Endothelial cell (in vitro differentiated cells): ENCODE measurements at places on chromosomes 2 and 18.

- no peak for DNase-seq
Observed at GRCh38 chr18:26772691-26773090, 92.8 kb downstream of the AQP4 start.

GRCh38 chr2:237624565-237624964 is 2.8 kb upstream of the LRRFIP1 start:
- DNase-seq = no peak

DNA sequence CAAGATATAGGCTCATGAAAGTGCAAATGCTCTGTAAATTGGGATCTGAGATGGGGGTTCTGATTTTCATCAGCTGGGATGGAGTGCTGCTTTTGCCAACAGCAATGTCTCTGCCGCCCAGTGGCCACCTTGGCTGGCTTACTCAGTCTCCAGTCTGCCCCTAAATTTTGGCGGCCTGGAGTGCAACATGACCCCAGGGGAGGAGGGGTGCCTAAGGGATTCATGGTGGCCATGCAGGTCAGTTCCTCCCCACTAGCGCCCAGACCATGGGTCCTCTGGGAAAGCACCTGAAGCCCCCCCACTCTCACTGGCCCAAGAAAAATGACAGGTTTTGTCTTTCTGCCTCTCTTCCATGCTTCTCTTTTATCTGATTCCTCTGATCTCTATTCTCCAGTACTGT is 45.0 kb downstream of the SLC4A3 start:
- DNase-seq = no peak

DNA sequence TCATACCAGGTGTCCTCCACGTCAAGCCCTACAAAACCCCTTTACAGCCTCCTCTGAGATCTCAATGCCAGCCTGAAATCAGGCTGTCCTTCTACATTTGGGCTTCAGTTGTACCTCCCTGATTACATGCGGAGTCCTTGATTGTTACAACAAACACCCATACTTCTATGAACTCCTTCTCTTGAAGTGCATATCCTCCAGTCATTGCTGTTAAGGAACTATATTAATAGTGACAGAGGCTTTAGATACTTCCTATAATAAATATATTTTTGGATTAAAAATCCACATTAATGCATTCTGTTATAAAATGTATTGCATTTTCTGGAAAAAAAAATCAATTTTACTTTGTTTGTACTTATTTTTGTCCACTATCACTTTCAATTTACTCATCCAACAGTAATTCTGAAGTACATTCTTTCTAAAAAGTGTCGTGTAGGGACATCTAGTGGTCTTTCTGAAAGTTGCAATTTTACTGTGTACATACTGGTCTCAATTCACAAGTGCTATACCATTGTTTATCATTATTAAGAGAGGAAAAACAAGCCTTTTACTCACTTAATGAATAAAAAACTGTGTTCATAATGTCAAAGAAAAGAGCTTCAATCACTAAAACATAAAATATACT is 316.4 kb downstream of the DSEL start:
- DNase-seq = no peak

GRCh38 chr2:165796819-165797530 is 2.9 kb upstream of the GALNT3 start:
- DNase-seq = no peak

DNA sequence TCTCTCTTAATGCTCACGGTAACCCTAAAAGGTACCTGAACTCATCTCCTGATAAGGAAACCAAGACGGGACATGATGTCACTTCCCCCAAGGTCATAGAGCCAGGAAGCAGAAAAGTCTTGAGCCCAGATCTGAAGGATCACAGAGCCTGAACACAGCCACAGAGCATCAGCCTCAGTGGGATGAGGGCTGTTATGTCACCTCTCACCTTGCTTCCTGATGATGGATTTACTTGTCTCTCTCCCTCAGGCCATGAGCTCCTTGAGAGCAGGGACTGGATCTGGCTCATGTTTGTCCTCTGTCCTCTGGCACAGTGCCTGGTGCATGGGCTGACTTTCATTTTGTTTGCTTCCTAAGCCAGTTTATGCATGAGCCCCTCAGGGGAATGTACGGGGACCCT is 54.2 kb downstream of the SERTAD2 start:
- DNase-seq = no peak

DNA sequence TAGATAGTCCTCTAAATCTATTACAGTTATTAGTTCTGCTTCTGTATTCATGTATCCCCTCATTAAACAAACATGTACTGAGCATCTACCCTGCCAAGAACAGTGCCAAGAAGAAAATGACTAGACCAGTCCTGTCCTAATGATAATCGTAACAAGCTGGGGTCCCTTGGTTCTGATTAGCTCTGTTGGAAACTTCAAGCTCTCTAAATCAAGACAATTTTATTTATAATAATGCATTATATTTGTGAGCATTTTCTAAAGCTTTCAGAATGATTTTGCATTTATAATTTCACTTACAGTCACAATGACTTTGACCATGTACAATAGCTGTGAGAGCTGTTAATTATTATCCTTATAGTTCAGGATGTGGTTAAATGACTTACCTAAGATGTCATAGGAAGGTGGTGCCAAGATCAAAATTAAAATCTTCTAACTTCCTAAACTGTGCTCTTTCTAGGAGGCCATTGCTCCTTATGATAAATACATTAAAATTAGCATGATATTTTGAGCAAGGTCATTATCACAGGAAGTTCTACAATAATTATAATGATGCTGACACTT is 336.5 kb upstream of the SLC39A10 start:
- no peak for DNase-seq

GRCh38 chr2:126029316-126029715 is 626.6 kb upstream of the GYPC start:
- peak; percentile 16 for DNase-seq

DNA sequence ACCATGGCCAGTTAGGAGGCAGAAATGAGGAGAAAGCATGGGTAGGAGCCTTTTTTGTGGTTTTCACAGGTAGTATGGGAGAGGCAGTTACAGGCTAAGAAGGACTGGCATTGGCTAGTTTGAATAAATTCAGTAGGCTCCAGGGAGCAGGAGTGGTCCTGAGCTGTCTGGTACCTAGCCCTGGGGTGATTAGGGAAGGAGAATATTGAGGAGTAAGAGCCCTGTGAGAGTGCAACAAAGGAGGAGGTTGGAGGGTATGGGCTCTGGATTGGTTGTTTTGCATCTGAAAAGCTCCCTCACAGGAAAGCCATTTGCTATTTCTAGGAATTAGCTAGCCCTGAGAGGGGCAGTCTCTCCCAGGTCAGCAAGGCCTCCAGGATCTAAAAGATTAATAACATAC is 13.3 kb upstream of the TCF7L1 start:
- no peak for DNase-seq

GRCh38 chr2:16151281-16151570 is 210.9 kb downstream of the MYCN start:
- no peak for DNase-seq

GRCh38 chr18:11887328-11888128 is 20.6 kb downstream of the MPPE1 start:
- DNase-seq = no peak

- DNase-seq = no peak
Observed at GRCh38 chr2:134621939-134622705, 96.7 kb downstream of the TMEM163 start.

DNA sequence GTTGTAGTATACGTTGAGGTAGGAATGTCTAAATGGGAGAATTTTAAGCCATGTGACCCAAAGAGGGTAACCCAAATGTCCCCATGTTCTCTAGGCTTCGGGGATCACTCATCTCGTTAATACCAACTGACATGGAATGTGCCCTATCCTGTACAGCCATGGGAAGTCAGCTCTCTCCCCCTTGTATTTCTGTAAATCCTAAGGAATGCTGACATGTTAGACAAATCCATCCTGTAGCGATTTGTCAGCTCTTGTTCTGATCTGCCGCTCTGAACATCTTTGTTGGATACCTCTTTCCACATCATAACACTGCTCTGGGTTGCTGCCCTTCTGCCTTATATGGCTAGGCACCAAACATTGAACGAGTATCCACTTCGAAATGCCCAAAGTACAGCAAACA is 350.6 kb downstream of the RND3 start:
- no peak for DNase-seq

GRCh38 chr18:50218432-50219197 is 23.7 kb upstream of the MYO5B start:
- peak; percentile 17 for DNase-seq

GRCh38 chr2:7866825-7867224 is 815.0 kb upstream of the ID2 start:
- no peak for DNase-seq

DNA sequence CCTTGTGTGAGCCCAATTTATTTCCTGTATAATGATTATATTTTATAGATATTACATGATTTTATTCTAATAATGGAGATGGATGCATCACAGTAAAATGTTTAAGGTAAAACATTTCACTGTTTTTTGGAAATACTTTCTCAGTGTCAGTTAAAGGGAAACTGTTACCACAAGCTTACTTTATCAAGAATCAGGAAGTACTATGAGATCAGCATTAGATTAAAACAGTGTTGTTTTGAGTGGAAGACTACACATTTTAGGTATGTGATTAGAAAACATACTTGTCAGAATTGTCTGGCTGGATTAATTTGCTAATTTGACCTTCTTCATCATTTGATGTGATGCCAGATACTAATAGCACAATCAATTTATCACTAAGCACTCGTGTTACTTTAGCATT is at the start of gene HRH4:
Gene HRH4 (plus strand): TSS at position 250 of the 400 bp plus-strand sequence. CDS start 92 bp downstream, at position 342.
- no peak for DNase-seq

DNA sequence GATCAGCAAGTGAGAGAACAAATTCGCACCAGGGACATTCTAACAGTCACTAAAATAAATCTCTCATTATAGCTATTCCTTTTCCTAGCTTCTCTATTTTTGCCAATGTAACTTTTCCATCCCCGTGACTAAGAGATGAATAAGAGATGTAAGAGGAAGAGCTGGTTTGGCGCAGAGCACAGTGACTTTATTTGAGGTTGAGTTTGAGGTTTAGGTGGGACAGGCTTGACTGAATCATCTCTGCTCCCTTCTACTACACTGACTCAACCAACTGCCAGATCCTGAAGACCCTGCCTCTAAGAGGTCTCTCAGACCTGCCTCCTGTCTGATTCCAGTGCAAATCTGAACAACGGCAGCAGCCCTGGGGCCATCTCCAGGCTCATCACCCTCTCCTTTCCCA is 28.0 kb downstream of the RFX8 start:
- no peak for DNase-seq

GRCh38 chr2:1742681-1743395 is 1.5 kb downstream of the PXDN start:
- DNase-seq = peak; percentile 77

GRCh38 chr2:152134488-152135280 is 35.8 kb upstream of the CACNB4 start:
- DNase-seq = no peak

DNA sequence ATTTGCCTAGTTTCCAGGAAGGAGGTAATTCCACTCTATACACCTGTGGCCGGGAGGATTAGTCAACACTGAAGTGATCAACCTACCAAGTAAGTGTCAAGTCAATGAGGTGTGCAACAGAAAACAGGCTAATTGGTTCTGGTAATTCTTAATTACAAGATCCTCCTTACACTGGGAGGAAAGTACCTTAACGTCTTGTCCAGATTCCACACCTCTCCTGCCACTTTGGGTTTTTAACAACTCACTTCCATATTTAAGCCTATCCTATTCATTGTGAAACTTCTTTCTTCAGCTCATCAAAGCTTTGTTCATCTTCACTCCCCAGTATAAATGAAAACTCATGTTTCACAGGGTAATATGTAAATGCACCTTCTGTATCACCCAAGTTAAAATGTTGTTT is 22.0 kb upstream of the MAP4K4 start:
- DNase-seq = no peak

- no peak for DNase-seq
Observed at GRCh38 chr2:157509744-157510143, 65.9 kb upstream of the CYTIP start.

GRCh38 chr2:203533676-203534591 is 1.2 kb downstream of the RAPH1 start:
- DNase-seq = no peak

DNA sequence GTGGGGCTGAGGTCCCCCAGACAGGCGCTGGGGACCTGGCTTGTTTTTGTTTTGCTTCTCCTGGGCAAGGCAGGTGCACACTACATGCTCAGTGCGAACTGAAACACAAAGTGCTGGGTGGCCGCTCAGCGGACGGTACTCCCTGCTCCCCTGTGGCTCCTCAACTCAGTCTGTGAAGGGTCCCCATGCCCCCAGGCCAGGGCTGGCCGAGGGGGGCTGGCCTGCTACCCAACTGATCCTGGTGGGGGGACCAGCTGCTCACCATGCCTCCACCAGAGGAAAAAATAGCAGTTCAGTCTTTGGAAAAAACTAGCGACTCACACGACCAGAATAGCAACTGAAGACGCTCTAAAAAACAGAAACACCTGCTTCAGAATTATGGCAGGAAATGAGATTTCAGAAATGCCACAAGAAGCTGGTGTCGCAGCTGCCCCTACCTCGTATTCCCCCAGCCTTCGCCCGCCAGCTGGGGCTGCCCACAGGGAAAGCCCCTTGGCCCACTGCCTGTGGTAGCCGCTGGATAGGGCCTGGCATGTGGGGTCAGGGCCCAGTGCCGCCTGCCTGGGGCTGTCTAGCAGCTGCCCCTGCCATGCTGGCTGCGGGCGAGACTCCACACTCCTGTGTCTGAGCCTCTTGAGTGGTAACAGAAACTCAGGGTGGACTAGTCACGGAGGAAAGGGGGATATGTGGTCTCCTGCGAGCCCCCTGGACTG is 43.7 kb downstream of the MEX3C start:
- no peak for DNase-seq

DNA sequence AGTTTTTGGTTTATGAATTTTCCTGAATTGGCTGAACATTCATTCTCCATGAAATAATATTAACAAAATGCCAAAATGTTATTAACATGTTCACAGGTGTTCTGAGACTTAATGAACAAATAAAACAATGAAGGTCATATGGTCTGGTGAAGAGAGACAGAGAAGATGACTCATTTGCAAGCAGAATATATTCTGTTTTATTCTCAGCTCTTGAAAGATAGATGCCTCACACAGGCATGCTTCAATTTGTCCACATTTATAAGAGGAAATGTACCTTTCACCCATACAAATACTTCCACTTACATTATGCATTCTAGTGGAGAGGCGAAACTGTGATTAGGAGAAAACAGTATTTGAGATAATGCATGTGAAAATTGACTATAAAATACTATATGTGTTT is 75.4 kb upstream of the PGAP1 start:
- DNase-seq = no peak

GRCh38 chr2:20664431-20665242 is 2.3 kb upstream of the GDF7 start:
- no peak for DNase-seq

DNA sequence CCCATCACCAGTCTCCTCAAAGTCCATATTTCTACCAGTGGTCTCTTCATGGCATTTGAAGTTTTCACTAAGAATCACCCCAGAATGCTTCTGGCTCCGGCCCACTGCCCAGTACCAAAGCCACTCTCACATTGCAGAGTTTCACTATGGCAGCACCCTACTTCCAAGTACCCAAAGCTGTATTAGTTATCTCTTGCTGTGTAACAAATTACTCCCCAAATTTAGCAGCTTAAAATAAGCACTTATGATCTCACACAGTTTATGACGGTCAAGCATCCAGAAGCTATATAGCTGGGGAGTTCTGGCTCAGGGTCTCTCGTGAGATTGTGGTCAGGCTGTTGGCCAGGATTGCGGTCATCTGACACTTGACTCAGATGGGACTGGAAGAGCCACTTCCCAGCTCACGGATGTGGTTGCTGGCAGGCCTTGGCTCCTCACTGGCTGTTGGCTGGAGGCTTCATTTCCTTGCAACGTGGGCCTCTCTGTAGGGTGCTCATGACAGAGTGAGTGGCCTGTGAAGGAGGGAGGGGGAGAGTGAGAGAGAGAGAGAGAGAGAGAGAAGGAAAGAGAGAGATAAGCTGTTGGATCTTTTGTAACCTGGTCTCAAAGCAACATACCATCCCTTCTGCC is 189.5 kb downstream of the CTIF start:
- DNase-seq = no peak

GRCh38 chr2:8310557-8311455 is 371.1 kb upstream of the ID2 start:
- no peak for DNase-seq
